ENCODE measurements at places on chromosomes 1 and 21.

DNA sequence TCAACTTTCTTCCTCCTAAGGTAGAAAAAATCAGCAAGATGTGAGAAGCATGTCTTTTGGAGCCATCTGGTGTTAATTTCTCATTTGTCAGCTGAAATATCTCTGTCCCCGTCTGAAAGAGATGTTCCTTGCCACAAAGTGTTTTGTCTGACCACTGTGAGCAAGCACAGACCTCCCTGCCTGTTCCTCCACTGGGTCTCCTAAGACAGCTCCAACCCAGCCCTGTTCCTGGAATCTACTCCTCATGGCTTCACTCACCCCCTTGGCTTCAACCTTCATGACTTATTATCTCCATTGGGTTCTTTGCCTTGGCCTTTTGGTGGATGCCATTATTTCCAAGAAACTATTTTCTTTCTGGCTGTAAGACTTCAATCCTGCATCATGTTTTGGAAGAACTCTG is 65.7 kb upstream of the CACHD1 start:
- no peak for DNase-seq

- no peak for DNase-seq
Observed at GRCh38 chr1:3846541-3846940, 10.5 kb downstream of the CEP104 start.

GRCh38 chr1:63892632-63893395 is 119.0 kb downstream of the ROR1 start:
- peak; percentile 75 for DNase-seq

DNA sequence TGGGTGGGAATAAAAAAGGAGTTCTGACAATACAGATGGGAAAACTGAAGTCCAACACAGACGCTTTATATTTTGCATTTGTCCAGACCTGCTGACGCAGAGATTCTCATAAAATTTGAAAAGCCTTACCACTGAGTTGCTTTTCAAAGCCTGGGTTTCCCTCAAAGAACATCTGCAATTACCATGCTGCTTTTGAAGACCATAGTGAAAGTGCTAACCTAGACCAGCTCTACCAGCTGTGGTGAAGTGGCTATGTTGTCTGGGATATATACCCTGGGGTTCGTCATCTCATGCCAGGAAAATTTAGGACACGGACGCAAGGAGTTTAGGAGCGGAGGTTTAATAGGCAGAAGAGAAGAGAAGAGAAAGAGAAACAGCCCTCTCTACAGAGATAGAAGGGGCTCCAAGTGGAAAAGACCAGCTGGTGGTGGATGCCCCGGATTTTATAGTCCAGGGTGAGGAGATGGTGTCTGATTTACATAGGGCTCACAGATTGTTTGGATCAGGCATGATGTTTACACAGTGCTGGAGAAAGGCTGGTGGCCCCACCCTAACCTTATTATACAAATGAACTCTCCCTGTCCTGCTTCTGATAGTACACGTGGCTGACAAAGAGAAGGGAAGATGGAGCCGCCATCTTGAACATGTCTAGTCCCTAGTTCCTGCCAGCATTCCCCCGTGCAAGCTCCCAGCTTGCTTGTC is 73.8 kb downstream of the AK4 start:
- DNase-seq = no peak

GRCh38 chr1:222095606-222096475 is 354.0 kb upstream of the DUSP10 start:
- no peak for DNase-seq

DNA sequence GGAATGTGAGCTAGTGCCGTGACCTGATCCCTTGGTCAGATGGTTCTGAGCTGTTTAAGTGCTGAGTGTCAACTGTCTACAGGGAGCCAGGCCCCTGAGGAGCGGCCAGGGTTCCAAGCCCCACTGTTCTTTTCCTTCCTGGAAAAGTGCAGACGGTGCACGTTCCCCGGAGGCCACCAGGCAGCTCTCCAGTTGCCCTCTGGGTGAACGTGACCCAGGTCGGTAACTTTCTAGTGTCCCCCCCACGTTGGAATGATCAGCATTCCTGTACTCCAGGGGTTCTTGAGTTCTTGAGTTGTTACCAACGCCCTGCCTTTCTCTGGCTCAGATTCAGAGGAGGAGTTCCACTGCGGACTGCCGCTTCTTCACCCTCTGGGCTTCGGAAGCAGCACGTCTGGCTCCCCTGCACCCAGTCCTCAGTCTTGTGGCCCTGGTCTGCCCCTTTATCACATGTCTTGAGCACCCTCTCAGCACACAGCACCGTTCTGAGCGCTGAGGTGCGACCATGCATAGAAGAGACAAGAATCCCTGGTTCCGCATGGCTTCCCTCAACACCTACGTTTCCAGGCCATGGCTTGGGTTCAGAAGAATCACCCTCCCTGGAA is 131.5 kb downstream of the DHRS3 start:
- peak; percentile 18 for DNase-seq

GRCh38 chr1:50109647-50110075 is 941 bp downstream of the ELAVL4 start:
- DNase-seq = no peak

GRCh38 chr1:29944253-29944905 is 708.1 kb downstream of the PTPRU start:
- no peak for DNase-seq

DNA sequence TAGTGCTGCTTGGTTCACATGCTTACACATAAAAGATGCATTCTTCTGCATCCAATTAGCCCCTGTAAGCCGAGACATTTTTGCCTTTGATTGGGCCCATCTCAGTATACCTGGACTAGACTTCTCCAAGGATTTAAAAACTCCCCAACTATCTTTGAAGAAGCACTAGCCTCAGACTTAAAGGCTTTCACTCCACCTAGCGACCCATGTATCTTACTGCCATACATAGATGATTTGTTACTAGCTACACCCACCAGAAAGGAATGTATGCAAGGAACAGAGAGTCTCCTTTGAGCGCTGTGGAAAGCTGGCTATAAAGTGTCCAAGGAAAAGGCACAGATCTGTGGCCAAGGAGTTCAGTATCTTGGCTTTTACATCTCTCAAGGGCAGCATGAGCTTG is 91.7 kb downstream of the LIPI start:
- no peak for DNase-seq

- DNase-seq = no peak
Observed at GRCh38 chr1:33005117-33005837, 31.4 kb downstream of the AK2 start.

DNA sequence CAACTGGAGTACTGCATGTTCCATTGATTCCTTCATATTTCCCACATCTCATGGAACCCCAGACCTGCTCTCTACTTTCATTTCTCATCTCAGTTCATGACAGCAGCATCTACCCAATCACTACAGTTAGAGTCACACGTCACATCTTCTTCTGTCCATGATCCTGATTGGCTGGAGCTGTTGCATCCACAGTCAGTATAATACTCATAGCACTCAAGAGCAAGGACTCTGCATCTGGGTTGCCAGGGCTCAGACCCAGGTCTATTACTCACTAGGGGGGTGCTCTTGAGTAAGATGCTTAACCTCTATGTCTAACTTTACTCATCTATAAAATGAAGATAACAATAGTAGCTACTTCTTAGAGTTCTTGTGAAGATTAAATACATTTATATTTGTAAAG is 4.4 kb upstream of the XPR1 start:
- no peak for DNase-seq

GRCh38 chr1:38528623-38529022 is 330.9 kb downstream of the RRAGC start:
- peak; percentile 32 for DNase-seq

GRCh38 chr1:155989242-155990004 is 11.1 kb upstream of the ARHGEF2 start:
- peak; percentile 31 for DNase-seq

DNA sequence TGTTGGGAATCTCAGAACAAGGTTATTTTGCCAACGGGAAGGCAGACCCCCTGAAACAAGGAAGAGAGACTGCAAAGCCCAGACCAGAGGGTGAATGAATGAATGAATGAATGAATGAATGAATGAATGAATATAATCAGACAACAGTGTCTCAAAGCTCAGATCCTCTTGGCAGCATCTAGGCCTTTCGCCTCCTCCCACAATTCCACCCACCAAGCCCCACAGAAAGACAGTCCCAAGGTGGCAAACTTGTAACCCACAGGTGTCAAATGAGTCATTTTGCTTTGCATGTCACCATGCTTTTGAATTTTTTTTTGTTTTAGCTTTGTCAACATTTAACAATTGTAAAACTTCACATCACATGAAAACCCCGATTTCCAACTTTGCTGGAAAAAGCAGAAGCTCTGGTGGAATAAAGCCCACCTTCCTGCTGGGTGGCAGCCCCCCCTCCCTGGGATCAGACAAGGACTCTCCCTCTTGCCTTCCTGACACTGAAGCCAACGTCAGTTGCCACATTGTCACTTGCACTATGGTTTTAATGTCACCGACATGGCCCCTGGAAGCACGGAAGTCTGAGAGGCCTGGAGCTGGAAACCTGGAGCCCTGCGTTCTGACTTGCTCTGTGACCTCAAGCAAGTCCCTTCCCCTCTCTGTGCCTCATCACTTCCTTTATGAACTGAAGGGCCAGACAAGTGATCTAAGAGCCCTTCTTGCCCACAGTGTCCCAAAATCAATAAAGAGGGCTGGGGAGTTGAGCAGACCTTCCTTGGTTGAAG is 134.6 kb upstream of the RUNX3 start:
- no peak for DNase-seq

- no peak for DNase-seq
Observed at GRCh38 chr21:44083631-44084291, 23.4 kb upstream of the PWP2 start.

DNA sequence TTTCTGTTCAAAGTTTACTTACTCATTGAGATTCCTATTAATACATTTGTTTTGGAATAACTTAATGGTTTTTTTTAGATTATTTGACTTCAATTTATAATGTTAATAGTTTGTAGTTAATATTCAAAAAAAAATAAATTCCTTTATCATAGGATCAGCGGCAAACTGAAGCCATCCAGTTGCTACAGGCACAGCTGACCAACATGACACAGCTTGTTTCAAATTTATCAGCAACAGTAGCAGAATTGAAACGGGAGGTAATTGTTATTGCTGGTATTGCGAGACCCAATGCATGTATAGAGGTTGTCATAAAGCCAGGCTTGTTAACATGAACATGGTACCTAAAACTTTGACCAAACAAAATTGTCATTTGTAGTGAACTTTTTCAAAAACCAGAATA is 59.0 kb upstream of the FASLG start:
- no peak for DNase-seq

DNA sequence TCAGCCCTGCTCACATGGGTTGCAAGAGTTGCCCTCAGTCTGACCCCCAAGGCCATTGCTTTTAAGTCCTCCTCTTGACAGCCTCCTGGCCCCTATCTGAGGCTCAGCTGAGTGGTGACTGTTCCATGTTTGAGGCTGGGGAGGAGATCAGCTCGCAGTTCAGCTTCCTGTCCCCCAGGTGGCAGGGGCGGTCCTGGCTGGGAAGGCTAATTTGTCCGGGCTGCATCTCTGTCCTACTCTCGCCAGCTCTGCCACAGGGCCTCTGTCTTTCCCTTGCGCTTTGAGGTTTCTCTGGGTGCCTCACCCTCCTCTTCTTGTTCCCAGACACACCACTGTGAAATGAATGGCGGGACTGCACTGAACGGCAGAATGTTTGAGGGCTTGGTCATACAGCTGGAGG is 157.3 kb downstream of the KCNJ6 start:
- DNase-seq = no peak

DNA sequence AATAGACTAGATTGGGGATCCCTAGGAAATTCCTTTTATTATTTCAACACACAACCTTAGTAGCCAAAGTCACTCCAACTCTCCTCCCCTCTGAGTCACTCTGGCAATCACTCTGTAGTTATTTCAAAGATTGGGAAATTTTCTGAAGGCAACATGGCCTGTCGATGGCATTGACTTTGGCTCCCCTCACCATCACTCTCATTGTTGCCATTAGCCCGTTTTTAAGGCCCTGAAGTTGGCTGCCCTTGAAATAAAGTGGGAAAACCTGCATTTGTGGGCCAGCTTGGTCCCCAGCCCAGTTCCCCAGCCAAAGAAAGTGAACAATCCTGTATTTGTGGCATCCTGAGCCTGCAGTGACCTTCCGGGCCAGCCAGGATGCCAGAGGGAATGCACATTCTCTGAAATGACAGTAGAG is 52.5 kb downstream of the CDC7 start:
- DNase-seq = no peak

GRCh38 chr1:232925421-232926220 is 24.8 kb upstream of the NTPCR start:
- DNase-seq = no peak

DNA sequence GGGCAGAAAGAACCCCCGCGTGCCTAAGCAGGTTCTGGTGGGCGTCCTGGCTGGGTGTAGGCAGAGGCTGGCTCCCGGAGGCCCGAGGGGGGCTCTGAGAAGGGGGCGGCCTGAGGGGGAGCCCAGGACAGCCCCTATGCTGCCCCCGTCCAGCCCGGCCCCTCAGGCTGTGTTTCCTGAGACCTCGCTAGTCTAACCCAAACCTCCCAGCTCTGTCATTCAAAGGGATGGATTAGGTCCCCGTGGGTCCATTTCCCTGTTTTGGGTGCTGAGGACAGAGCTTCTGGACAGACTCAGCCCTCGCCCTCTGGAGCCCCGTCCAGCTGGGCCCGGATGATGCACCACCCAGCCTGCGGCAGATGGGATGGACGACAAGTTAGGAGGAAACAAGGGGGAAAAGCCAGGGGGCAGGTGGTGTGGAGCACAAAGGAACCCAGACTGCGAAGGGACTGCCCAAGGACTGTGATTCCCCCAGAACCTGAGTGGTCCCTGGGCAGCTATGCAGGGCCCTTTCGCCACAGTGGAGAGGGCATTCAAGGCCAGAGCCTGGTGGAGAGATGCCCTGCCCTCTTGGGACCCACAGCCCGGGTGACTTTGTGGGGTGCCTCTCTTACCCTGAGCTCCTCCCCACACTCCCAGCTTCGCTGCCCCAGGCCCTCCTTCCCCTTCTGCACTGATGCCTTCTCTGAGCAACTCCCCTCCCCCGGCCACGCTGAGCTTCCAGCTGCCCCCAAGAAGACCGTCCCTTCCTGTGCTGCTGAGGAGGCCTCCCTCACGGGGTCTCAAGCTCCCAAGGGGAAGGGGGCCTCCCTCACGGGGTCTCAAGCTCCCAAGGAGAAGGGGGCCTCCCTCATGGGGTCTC is 2.8 kb downstream of the HES4 start:
- DNase-seq = no peak

DNA sequence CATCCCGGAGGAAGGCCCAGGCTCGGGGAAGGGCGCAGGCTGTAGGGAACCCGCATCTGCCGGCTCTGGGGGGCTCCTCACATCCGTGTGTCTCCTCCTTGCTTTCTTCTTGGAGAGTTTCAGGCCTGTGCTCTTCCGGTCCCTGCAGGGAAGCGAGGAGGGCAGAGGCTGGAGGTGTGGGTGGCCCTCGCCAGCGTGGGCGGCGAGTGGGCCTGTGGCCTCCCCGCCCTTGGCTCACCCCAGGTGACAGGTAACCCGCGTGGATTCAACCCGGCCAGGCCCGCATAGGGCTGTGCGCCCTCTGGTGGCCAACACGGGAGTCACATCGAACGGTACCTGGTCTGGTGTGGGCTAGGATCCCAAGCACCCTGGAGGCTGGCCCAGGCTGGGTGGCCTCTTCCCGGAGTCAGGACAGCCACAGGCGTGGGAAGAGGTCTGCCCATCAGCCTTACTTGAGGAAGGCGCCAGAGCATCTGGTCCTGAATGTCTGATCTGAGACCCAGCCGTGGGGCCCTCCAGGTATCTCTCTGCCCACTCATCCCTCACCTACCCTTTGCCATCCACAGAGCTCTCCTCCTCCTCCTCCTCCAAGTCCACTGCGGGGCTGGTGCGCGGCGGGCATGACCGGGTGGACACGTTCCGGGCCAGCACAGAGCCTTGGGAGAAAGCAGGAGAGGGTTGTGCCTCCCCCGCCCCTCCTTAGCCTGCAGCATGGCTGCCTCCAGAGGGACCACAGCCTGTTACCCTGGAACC is 9.6 kb upstream of the TNFRSF25 start:
- peak; percentile 34 for DNase-seq

GRCh38 chr1:79848316-79848715 is 841.8 kb upstream of the ADGRL4 start:
- no peak for DNase-seq
